ENCODE measurements at places on chromosomes 7 and 10. TPM values are rescaled to one million over a fixed set of nuclear protein-coding genes. Genes with fewer than 3 reads are reported as not detected.

DNA sequence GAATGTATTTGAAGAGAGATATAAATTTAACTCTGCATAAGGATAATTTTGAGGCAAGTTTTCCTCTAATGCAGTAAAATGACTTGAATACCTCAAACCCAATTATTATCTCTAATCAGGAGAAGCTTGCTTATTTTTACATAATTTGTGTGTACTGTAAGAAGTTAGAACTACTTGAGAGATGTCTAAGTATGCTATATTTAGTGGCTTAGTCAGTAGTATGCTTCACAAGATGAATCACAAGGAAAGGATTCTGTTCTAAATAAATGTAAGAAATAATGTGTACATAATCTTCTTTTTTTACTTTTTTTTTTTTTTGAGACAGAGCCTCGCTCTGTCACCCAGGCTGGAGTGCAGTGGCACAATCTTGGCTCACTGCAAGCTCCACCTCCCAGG lies 13.7 kb downstream of the PHTF2 start:
- DNase-seq, result no peak

DNA sequence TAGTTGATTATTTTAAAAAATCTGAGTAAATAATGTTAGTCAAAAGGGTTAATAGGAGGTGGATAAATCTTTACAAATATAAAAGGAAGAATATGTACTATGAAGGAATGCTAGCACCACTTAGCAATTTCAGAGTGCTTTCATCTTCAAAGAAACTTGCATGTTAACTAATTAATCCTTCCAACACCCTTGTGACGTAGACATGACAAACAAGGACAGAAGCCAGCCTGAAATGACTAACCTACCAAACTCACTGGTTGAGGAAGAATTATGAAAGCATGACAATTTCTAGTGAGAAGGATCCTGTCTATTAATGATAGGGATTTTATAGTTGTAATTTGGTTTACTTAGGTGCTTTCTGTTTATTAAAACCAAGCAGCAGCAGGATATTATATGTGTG lies 468.0 kb upstream of the FZD8 start:
- DNase-seq, result no peak

DNA sequence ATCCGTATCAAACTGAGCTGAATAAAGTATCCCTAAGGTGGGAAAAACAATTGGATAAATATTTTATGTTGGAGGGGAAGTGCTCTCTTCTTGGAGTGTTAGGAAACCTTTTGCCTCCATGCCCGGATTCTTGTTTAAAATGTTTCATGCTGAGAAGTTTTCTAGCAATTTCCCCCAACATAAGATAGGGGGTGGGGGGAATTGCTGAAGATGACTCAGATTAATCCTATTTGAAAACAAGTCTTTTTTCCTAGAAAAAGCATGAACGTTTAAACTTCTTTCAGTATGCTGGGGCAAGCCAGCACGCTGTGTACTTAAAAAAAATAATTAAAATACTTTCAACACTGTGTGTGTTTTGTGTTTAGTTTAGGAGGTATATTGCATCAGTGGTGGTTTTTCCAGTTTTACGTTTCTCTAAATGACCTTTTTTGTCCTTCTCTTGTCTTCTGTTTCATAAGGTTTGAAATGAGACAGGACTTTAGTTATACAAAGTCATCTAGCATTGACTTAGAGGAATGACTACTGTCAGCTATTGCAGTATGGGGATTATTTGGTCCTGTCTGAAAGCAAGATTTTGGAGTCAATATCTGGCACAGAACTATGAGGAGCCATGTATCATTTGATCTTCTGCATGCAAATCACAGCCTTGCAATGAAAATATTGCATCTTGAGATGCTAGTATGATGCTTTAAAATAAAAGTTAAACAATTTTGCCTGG lies 295.9 kb downstream of the GATA3 start:
- DNase-seq, result no peak

- DNase-seq, result no peak
These were observed 44.7 kb upstream of the CROT start for GRCh38 chr7:87300756-87301155.

- DNase-seq, result peak; percentile 7
These were observed 392.1 kb upstream of the MGMT start for GRCh38 chr10:129074939-129075338.

DNA sequence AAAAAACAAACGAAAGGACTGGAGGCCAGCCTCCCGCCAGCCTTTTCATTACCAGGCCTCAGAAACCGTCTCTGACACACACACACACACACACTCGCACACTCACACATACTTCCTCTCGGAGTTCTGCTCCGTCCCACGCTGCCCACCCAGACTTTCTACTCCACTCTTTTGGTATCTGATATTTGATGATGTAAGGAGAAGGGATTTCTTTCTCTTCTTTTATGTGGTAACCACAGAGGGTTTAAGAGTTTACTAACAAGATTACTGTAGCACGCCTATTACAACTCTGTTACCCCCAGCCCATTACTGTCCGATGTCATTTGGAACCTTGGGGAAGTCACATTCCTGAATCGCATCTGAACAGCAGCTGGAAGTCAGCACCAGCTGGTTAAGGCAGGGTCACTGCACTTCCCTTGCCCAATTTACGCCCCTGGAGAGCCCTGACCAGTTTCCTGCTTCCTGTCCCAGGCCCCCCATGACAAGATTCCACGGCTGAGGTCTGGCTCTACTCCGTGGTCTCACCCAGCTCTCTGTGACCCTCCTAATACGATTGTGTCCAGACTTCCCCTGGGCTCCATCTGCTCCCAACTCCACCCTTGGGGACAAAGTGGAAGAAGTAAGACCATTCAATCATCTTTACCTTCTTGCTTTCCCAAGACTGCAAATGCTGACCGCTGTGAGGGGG lies 1.1 kb downstream of the DENND2A start:
- no peak for DNase-seq

DNA sequence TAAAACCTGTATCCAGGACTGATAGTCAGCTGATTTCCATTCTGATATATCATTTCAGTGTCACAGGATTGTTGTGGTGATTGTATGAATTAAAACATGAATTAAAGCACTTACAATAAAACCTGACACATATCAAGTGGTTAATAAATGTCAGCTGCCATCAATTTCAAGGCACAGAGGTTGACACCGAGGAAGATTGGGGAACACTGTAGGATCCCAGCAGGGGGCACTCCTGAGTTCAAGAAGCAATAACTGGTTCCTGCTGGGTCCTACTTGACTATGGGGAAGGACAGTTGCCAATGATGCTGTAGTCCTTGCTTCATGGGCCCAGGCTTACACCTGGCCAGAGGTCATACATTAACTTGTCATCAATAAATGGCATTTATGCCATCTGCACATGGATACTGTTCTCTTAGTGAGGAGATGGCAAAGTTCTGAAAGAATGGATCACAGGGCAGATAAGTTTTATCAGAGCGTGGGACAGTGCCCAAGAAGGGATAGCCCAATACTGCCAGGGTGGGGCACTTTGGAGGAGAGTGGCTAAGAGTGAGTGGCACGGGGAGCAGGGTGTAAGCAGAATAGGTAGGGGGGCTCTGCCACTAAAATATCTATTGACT lies 24.1 kb downstream of the FZD1 start:
- DNase-seq, result peak; percentile 63

DNA sequence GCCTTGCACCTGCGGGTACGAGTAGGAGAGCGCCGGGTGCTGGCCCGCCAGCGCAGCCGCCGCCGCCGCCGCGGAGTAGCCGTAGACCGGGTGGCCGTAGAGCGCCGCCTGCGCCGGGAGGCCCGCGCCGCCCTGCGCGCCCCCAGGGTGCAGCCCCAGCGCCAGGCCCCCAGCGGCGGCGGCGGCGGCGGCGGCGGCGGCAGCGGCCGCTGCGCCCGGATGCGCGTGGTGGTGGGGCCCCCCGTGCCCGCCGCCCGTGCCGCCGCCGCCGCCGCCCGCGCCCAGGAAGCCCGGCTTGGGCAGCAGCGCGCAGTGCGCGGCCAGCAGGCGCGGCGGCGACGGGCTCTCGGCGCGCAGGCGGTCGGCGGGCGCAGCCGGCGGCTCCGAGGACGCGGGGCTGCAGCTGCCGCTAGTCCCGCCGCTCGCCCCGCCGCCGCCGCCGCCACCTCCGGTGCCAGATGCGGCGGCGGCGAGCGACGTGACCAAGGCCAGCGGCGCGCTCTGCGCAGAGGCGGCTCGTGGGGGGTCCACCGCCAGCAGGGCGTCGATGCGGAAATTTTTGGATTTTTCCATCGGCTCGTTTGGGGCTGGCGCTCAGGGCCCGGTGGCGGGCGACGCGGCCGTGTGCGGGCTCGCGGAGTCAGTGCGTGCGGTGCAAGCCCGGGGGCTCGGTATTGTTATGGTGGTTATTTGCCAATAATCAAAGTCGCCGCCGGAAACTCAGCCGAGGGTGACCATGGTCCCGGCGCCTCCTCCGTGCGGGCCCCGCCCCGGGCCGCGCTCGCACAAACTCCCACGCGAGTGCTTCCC lies 480 bp downstream of the MNX1 start:
- DNase-seq, result no peak

DNA sequence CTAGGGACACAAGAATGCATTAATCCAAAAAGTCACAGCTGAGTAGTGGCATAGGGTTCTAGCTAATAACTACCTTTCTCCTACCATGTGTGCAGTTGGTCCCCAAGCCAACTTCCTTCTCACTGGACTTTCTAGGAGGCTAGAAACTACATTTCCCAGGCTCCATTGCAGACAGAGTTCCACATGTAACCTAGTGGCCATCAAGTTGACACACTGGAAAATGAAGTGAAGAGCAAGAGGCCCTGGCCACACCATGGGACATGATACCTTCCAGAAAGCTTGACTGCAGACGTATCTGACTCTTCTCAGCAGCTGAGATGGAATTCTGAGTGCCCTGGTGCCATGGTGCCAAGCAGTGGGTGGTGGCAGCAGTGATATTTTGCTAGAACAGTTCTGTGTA lies 49.8 kb upstream of the TMEM273 start:
- DNase-seq, result no peak

- DNase-seq, result no peak
These were observed 106.8 kb downstream of the ANK3 start for GRCh38 chr10:60282771-60283353.

GRCh38 chr7:74453322-74454011 lies at the start of gene GTF2IRD1:
Gene GTF2IRD1, plus strand, starts transcription at chr7:74453906. Its CDS starts 54,175 bp downstream, at chr7:74508081.
- peak; percentile 74 for DNase-seq

GRCh38 chr10:118729200-118729599 lies 25.6 kb downstream of the CACUL1 start:
- no peak for DNase-seq

- DNase-seq, result peak; percentile 44
These were observed 3.0 kb upstream of the CALHM3 start for GRCh38 chr10:103481974-103482531.

- no peak for DNase-seq
These were observed 732.9 kb upstream of the LRRN3 start for GRCh38 chr7:110358028-110358427.

DNA sequence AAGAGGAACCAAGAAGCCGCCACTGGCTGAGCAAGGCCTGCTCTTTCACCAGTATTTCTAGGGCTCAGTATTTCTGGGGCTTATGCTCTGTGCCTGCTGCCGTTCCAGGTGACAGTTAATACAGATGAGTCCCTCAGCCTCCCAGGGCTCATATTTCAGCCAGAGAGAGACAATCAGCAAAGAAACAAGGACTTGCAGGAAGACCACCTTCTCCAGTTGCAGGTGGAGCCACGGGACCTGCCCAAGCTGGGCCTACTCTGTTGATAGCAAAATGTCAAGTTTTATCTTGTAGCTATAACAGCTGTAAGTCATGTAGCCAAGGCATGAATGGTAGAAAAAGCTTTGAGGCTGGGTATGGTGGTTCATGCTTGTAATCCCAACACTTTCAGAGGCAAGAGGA lies 42.7 kb downstream of the NPTX2 start:
- no peak for DNase-seq

- DNase-seq, result no peak
These were observed 79.6 kb downstream of the BMPR1A start for GRCh38 chr10:86836044-86836443.

DNA sequence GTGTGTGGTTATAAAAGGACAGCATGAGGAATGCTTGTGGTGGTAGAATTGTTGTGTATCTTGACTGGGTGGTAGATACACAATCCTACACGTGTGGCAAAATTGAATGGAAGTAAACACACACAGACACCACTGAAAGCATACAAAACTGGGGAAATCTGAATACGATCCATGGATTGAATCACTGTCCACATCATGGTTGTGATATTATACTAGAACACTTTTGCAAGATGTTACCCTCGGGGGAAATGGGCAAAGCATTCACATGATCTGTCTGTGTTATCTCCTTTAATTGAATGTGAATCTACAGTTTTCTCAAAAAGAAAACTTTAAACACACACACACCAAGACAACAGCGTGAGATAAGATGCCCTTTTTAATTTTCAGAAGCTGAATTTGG lies 165.2 kb upstream of the CELF2 start:
- no peak for DNase-seq

DNA sequence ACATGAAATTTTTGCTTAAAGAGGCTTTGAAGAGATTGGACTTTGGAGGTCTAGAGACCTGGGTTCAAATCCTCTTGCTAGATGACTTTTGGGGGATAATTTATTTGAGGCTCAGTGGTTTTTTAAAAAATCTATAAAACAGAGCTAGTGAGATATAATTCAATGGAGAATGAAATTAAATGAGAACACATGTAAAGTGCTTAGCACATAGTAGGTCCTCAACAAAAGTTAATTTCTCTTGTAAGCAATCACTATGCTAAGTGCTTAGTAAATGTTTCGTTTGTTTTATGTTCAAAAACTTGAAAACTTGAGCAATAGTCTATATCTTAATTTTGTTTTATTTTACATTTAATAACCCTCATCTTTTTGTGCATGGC lies 64.8 kb downstream of the LRMDA start:
- no peak for DNase-seq

DNA sequence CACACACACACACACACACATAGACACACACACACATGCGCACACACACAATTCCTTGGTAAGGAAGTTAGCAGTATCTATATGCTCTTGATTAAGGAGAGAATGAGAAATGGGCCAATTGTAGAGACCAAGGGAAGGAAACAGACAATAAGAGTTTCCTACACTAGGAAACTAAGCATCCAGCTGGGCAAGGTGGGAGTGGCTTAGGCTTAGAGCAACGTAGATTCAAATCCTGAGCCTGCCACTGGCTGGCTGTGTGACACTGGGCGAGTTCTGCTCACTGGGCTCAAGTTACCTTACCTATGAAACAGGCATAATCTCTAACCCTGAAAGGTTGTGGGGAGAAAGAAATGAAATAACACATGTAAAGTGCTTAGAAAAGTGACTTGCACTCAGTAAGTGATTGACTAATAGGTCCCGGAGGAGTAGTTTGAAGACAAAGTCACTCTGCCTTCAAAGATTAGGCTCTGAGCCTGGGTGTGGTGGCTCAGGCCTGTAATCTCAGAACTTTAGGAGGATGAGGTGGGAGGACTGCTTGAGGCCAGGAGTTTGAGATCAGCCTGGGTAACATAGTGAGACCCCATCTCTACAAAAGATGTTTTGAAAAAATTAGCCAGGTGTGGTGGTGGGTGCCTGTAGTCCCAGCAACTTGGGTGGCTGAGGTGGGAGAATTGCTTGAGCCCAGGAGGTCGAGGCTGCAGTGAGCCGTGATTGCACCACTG lies 701.4 kb downstream of the PARD3 start:
- no peak for DNase-seq

- DNase-seq, result no peak
These were observed 669.5 kb upstream of the GRM3 start for GRCh38 chr7:85974176-85974575.

- DNase-seq, result peak; percentile 31
These were observed 7.0 kb downstream of the RHOBTB1 start for GRCh38 chr10:60937022-60937421.

NANOS1 gene
- 0.30 TPM for total RNA-seq

ATP5MK gene
- 577 TPM for total RNA-seq

ICA1 gene
- 46.1 TPM for total RNA-seq

CYP26A1 gene
- not detected for total RNA-seq

STEAP2 gene
- 27.3 TPM for total RNA-seq

ITPRID1 gene
- total RNA-seq, result 0.48 TPM

PON1 gene
- not detected for total RNA-seq

NKX1-2 gene
- 0.07 TPM for total RNA-seq

TMEM273 gene
- 3.4 TPM for total RNA-seq

GLRX3 gene
- 86.5 TPM for total RNA-seq

NEURL1 gene
- total RNA-seq, result 40.2 TPM
